Stimulated activated CD8-positive, alpha-beta memory T cell treated with anti-CD3 and anti-CD28 coated beads, Interleukin-4, amount 100 ng/mL, for 1 hour (primary cell): ENCODE measurements at places on chromosomes 5 and 9.
A peak's percentile ranks its signal among the peaks of the same experiment; 100 is the strongest.

- no peak for DNase-seq
Measured at GRCh38 chr5:31291323-31291854, 97.9 kb downstream of the CDH6 start.

GRCh38 chr5:117131876-117132275 lies 557.3 kb upstream of the SEMA6A start:
- no peak for DNase-seq

- DNase-seq = no peak
Measured at GRCh38 chr5:149388498-149389190, 9.6 kb upstream of the IL17B start.

DNA sequence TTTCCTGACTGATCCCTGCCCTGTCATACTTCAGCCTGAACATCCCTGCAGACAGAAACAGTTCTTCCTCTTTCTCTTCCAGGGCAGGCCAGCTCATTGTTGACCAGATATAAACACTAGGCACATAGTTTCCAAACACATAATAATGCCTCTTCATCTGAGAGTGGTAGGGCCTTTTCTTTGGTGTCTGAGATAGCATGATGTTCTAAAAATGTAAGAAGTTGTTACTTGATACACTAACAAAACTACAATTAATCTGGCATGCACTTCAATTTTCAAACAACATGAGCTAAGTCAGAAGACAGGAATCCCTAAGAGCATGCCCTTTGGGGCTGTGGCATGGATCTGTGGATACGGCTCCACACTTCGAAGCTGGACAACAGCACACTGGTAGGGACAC lies 246.6 kb downstream of the SPOCK1 start:
- no peak for DNase-seq

GRCh38 chr5:5671823-5672222 lies 249.3 kb downstream of the ICE1 start:
- no peak for DNase-seq

GRCh38 chr5:165127941-165128340 lies 1622.5 kb downstream of the MAT2B start:
- no peak for DNase-seq

DNA sequence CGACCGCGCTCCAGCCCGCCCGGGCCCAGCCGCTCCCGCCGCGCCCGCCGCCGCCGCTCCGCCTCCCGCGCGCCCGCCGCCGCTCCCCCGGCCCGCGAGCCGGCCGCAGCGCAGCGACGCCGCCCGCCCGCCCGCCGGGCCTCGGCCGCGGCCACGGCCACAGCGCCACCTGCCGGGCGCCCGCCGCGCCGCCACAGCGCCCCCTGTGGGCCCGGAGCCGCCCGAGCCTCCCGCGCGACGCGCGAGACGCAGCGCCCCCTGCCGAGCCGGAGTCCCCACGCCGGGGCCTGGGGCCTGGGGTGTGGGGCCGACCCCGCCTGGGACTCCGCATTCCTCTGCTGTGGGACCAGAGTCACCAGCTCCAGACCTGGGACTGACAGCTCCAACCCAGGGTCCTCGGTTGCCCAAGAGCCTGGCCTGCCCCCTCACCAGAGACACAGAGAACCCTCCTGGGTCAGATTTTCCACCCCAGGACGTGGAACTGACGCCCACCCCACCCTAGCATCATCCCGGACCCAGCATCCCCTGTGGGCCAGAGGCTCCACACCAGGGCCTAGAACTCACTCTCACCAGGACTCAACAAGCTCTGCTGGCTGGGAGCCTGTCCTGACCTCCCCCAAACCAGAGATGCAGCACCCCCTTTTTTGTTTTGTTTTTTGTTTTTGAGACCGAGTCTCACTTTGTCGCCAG lies at the start of gene RAPGEF1:
Gene RAPGEF1, minus strand, starts transcription at position 118 of the 690 bp plus-strand sequence. CDS start 246 bp downstream, outside the sequence.
- DNase-seq = peak; percentile 73

DNA sequence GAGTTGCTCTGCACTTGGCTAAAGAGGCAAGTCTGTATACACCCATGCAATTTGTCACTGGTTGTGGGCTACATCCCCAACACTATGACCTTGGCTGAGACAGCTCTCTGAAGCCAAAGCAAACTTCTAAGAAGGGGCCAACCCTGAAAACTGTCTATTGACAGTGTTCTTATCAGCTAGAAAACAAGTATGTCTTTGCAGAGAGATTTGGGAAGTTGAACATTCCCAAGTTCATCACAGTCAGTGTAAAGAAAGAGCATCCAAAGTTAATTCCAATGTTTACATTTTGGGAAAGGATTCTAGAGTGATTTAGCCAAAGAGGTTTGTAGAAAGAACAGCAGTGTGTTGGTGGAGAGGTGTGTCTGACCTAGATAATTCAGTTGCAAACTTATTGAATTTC lies 711.1 kb upstream of the CHD1 start:
- no peak for DNase-seq

DNA sequence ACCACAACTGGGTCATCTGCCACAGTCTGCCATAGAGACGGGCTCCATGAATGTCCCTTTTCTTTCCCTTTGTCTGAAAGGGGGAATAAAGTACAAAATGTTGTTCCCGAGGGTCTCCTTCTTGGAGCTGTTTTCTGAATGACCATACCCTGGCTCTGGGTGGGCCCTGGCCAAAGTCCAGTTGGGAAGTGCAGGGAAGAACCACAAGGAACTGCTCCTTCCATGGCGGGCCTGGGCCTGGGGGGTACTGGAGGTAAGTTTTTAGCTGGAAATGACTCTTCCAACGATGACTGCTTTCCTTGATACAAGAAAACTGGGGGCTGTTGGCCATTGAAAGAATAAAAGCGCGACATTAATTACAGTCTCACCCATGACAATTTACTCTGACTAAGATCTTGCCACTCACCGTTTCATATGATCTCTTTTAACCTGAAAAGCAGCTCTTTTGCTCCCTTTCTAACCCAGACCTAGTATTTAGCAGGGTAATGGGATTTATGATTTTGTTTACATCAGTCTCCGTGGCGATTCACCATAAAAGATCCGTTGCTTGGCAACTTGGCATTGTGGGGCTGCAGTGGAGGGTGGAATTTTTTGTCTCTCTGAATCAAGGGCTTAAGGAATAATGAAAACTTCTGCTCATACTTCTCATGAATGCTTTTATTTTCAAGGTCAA lies 89.2 kb upstream of the PTCH1 start:
- DNase-seq = no peak

GRCh38 chr9:93010056-93010455 lies 48.4 kb upstream of the SUSD3 start:
- no peak for DNase-seq

- DNase-seq = no peak
Measured at GRCh38 chr5:1096838-1097237, 15.0 kb downstream of the SLC12A7 start.
